Activated CD4-positive, alpha-beta T cell treated with anti-CD3 and anti-CD28 coated beads for 1 hour (primary cell): ENCODE measurements at places on chromosomes 1 and 21.

DNA sequence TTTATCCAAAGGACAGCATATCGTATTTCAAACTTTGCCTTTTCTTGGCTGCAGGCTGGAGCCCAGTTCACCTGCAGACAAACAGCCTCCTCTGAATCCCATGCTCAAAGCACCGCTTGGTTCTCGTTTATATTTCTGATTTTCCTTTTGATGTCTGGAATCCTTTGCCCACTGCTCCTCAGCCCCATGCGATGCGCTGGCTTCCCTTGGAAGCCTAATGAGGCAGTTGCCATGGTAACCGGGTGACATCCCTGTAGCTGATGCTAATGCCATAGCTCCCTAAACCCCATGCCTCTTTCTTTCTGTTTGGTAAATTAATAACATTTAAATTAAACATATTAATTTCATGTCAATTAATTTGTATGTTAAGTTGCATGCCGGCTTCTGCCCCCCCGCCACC, 327.1 kb downstream of the PRDM2 start:
- DNase-seq: no peak

DNA sequence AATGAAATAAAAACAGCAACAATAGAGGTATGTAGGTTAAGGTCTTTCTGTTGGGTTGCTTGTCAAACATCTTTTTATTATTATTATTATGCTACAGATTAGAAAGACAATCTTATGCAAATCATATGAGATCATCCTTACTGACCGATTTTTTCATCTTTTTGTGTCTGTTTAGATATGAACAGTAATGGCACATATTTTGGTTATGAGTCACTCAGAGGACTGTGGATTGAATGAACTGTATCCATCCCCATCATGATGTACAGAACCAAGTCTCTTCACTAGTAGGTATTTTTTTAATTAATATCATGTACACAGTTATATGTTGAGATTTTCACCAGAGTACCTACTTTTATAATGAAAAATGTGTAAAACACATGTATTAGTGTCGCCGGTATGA, 159.1 kb downstream of the CHRM3 start:
- no peak for DNase-seq

GRCh38 chr1:246216906-246217305, 290.2 kb downstream of the SMYD3 start:
- DNase-seq: no peak

- DNase-seq: no peak
Observed at GRCh38 chr21:31665397-31665796, 5.9 kb downstream of the SOD1 start.

- no peak for DNase-seq
Observed at GRCh38 chr1:113040718-113041412, 32.1 kb upstream of the LRIG2 start.

DNA sequence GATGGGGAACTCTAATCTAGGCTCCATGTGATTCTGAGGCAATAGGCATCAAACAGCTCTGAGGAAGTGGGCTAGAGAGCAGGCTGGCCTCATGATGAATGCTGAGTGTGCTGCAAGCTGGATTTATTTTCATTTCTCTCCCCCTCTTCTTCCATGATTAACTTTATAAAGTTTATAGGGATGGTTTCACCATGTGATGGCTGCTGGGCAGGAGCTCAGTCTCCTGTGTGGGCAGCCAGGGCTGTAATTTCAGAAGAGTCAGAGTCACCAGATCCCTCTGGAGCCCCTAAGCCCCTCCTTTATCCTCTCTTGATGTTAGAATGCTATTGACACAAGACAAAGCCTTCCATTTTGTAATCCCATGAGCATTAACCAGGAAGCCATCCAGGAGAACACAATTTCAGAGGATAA, 143.6 kb downstream of the CNIH3 start:
- DNase-seq: no peak

GRCh38 chr1:10862743-10863335, 66.4 kb upstream of the CASZ1 start:
- no peak for DNase-seq

- no peak for DNase-seq
Observed at GRCh38 chr1:169727307-169727706, 6.6 kb downstream of the SELE start.

GRCh38 chr1:46675549-46676314, 4.1 kb downstream of the TEX38 start:
- DNase-seq: no peak

- no peak for DNase-seq
Observed at GRCh38 chr21:44925378-44925755, 4.7 kb upstream of the ITGB2 start.

DNA sequence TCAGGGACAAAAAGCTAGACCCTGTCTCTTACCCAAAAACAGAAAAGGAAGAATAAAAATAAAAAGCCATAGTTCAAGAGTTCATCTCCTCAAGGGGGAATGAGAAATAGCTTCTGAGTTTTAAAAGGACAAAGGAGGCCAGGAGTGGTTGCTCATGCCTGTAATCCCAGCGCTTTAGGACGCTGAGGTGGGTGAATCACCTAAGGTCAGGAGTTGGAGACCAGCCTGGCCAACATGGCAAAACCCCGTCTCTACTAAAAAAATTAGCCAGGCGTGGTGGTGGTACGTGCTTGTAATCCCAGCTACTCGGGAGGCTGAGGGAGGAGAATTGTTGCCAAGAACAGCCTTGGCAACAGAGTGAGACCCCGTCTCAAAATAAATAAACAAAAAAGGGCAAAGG, 38.6 kb upstream of the CPLANE2 start:
- DNase-seq: no peak

DNA sequence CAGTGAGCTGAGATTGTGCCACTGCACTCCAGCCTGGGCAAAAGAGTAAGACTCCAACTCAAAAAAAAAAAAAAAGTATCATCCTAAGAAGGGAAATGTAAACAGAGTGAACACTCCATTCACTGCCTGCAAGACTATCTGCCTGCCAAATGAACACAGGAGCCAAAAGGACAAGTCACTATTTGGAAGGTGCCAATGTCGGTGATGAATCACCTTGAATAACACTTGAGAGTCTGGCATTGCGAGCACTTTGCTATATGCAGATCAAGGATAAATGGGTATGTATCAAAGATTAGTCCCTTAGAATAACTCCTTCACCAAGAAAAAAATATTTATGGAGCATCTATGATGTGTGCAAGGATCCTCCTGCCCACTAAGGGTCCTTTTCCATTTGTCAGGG, 6.6 kb downstream of the UBR4 start:
- DNase-seq: no peak

GRCh38 chr21:32278103-32278502, 746 bp downstream of the MIS18A start:
- DNase-seq: no peak

DNA sequence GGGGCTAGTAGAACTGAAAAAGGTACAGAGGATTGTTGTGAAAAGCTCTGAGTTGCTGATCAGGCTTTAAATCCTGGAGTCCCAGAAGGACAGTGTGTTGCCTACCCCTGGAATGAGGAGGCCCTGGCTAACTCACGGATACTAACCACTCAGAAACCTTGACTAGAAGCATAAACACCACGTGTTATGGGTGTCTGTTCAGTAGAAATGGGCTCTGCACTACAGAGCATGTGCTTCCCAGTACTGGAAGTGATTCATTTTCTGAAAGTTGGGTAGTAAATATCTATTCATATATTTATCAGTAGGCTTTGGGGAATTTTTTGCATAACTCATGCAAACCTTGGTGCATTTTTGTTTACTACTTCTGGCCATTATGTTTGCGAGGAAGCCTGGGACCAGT, 15.1 kb upstream of the CLCA1 start:
- no peak for DNase-seq

DNA sequence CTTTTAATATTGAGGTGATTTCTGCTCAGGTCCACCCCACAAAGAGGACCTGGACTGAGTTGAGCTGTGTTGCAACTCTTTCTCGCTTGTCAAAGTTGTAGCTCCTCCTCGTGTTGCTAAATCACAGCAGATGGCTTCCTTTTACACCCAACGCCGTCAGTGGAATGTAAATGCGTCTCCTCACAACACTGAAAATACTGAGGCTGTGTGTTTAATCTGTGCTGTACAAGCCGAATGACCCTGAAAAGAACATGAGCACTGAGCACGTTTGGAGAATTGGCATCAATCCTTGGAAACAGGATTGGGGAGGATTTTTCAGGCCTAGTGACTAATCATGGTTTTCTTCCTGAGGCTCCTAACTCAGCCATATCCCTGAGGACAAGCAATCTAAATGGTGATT, 196.0 kb downstream of the CRB1 start:
- DNase-seq: no peak

DNA sequence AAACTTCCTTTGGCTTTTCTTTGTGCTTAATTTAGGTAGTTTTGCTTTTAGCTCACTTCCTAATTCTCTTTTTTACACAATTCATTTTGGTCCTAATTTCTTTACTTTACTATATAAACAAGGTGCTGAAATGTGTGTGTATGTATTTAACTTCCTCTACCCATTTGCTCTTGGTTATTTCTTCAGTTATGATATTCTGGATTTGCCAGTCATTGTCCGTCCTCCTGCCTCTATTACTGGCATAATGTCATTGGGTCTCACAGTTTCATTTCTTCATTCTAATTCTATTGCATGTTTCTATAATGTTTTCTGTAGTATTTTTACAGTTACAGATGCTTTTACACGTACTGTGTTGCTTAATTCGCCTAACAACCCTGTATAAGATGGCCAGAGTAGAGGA, 96.2 kb downstream of the ZMYM4 start:
- no peak for DNase-seq

GRCh38 chr1:67088440-67088839, 34.5 kb upstream of the SLC35D1 start:
- no peak for DNase-seq

DNA sequence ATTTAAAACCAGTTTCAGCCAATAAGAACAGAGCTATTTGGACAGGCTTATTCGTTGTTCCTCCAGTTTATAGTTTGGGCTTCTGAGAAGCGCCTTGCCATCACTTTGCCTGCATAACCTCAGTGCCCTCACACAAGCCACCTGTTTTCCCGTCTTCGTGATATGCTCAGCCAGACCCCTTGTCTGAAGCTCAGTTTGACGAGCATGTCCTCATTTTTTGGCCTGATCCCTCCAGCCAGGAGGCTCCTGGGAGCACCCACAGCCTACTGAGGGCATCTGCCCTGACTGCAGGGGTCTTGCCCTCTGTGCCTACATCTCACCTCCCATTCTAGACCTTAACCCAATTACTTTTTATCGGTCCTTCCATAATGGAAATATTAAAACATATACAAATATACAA, 95.3 kb downstream of the ADARB1 start:
- DNase-seq: no peak

DNA sequence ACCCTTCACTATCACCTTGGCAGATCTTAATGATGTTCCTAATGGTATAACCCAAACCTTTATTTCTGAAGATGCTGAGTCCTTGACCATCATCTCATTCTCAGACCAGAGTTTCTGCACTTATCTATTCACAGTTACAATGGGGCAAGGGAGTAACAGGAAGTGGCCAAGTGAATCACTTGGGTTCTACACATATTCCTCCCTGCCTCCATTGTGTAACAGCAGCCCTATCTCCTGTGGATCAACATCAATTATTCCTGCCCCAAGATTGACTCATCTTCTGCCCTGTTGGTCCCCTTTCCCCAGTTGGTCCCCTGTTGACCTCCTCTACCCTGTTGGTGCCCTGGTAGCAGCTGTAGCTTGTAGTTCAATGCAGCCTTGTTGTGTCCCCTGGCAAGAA, 10.3 kb upstream of the S100A7 start:
- DNase-seq: no peak

DNA sequence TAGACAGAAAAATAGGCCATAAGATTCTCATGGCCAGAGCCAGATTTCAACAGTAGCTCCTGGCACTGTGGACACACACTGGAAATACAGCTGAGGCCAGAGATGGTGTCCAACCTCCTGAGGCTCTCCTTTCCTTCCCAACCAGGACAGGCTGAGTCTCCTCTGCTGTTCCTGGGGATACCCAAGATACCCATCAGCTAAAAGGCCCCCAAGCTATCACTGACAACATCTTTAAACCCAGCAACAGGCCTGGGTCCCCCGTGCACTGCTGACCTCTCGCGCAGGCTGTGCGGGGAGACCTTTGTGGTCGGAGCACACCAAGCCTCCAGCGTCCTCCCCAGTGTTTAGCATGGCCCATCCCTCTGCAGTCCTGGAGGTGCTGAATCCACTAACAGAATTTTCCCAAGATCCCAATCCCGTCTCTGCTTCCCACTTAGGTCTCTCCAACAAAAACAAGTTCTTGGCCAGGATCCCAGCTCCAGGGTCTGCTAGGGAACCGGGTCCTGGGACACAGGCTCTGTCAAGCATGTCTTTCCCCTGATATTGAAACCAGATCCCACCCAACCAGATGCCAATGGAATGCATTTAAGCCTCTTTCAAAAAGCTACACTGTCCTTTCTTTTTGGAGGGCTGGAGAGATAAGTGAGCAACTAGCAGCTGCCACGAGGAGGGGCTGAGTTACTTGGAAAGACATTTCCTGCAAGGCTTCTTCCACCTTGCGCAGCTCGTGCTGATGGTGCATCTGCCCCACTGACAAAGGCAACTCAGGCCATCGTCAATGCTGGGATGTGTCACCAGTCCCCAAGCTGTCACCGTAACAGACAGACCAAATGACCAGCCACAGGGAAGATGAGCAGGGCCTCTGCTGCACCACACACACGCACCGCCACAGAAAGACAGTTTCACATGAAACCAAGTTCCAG, 73.2 kb downstream of the BCAR3 start:
- no peak for DNase-seq

GRCh38 chr1:90044346-90044745, 49.4 kb downstream of the ZNF326 start:
- no peak for DNase-seq

DNA sequence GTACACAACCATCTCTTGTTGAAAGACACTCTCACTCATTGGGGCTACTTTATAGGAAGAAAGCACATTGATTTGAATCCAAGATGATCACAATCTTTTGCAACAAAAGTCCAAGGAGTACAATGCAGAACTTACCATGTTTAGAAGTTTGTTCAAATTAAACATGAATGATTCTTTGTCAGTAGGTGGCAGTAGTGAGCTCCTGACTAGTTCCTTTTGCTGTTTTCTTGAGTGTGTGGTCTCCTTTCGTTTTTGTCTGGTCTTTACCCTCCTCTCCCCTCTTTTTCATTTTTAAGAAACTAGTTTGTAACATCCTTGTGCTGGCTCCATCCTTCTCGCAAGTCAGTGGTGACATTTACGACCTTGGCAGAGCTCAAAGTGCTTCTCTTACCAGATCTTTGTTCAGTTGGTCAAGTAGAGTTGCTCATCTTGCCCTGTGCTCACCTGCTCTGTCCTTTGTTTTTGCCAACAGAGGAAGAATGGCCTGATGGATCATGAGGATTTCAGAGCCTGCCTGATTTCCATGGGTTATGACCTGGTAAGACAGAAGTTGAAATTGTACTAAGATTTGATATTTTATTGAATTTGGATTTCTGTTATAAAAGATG, 35.7 kb upstream of the MTR start:
- DNase-seq: no peak

DNA sequence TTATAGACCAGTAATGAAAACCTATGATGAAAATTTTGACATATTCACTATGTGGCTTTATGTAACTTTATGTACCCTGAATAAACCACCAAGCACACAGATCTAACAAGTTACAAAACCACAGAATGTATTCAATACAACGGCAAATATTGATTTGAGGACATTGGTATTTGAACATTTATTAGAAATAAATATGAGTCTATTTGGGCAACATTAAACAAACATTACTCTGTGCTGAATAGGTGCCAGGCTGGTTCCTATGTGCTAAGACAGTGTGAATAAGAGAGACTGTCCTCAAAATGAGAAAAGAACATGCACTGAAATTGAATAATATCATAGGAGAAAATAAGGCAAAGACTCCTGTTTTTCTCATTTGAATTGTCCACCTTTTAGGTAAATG, 1341.2 kb downstream of the PLA2G4A start:
- no peak for DNase-seq

GRCh38 chr1:112444269-112444668, 48.3 kb downstream of the CTTNBP2NL start:
- no peak for DNase-seq
